ENCODE measurements at places on chromosomes 1 and 21.

GRCh38 chr1:184164536-184164935, 113.0 kb downstream of the TSEN15 start:
- no peak for DNase-seq

GRCh38 chr21:41438425-41439113, 12.5 kb downstream of the MX1 start:
- no peak for DNase-seq

DNA sequence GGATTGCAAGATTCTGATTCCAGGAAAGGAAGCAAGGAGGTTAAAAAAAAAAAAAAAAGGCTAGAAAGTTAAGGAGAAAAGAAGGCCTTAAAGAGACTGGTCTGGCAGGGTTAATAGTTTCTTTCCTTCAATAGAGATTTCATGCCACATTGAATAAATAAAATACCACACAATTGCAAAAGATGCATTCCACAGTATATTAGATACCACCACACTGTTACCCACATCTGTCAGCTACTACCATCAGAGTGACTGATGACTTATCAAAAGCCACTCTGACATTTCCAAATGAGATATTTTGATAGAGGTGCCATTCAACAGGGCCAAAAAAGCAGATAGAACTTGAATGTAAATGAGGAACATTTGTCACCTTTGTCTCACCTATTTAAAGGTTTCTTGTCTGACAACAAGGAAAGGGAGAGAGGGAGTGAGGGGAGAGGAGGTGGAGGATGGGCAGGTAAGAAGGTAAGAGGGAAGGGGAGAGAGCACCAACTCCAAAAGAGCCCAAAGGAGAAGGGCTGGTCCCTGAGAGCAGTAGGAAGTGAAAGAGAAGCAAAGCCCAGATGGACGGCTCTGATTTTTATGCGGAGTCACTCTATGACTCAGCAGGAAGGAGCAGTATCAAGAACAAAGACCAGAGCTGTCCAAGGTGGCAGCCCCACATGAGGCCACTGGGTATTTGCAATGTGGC, 38.3 kb downstream of the LRRN2 start:
- no peak for DNase-seq

GRCh38 chr1:21913258-21913657, 23.9 kb downstream of the HSPG2 start:
- DNase-seq: no peak

DNA sequence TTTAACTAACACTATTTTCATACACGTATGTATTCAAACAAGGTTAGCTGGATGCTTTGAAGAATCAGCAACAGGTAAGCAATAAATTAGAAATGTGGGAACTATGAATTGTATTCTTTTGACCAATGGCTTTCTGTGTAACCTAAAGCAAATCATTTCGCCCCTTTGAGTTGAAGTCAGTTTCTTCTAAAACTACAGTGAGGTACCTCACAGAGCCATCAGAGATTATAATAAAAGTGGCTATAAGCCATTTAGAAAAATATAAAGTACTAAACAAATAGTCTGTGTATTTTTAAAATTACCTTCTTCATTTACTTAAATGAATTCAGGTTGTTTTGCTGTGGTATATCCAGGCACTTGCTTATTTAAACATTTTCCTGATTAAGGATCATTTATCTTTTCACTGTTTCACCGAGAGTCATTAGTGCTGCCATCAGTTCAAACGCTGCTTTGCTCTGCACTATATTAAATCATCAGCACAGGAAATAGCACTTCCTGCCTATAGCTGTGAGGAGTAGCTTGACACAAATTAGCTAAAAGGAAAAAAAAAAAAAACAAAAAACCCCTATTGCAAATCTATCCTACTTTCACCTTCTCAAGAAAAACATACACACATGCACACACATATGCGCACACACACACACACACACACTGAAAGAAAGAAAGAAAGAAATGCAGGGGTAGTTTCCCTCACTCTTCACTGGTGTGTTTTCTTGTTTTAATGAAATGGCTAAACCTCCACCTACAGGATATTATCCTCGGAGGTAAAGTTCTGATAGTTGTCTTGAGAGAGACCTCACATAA, 39.8 kb upstream of the C1orf105 start:
- DNase-seq: peak; percentile 62

- DNase-seq: no peak
These were observed 4.3 kb upstream of the SLC35D1 start for GRCh38 chr1:67058242-67058641.

GRCh38 chr1:237851210-237851845, 39.4 kb downstream of the ZP4 start:
- DNase-seq: peak; percentile 43

DNA sequence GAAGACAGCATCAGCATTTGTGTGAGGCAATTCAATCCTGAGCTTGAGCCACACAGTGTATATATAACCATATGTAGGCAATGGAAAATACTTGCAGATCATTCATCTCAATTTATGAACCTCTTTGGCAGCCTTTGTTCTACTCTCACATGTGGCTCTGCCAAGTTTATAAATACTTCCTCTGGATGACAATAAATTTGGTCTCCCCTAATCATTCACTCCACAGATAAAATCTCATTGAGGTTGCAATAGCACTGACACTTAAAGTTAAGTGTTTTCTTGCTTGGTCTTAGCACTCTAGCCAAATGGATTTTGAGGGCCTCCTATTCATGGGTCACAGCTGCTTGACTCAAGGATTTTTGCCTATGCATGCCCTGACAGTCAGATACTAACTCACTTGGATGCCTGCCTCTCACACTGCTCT, 136.6 kb upstream of the VANGL1 start:
- no peak for DNase-seq

- DNase-seq: no peak
These were observed 46.4 kb downstream of the VPS13D start for GRCh38 chr1:12276225-12276624.

All from NCI-H2081 treated with DMSO at 0.1 percent for 48 hours (cell line).